DMS53 (cell line): ENCODE measurements at places on chromosomes 6 and 20.

- DNase-seq: peak; percentile 58
Measured at GRCh38 chr6:160030103-160030502, 61.2 kb downstream of the IGF2R start.

DNA sequence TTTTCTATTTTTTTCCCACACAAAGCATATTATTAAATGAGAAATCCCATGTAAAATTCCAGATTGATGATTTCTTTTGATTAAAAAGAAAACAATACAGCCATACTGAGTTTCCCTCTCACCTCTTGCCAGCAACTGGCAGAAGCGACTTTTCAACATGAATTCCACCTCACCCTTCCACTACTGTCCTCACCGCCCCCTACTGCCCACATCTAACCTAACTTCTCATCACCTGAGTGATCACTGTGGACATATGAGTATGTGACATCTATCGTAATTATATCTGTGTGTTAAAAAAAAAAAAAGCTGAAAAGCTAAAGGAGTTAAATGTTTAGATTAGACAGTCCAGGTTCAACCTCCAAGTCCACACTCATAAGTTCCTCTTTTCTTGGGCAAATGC is 528.6 kb downstream of the PRKN start:
- DNase-seq: peak; percentile 11

DNA sequence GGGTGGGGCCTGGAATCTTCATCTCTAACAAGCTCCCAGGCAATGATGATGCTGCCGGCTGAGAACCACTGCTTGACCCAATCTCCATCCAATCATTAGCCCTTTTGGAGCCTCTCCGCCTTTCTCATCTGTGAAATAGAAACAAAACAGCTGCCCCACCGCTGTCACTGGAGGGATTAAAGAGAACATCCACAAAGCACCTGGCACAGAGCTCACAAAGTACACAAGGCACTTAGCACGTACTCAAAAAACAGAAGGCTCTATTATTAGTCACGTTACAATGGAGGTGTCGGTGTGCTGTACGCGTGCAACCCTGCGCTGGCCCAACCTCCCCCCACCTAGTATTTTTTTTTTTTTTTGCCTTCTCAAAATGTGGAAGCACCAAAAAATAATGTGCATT is 213.5 kb upstream of the ARID1B start:
- DNase-seq: peak; percentile 96

DNA sequence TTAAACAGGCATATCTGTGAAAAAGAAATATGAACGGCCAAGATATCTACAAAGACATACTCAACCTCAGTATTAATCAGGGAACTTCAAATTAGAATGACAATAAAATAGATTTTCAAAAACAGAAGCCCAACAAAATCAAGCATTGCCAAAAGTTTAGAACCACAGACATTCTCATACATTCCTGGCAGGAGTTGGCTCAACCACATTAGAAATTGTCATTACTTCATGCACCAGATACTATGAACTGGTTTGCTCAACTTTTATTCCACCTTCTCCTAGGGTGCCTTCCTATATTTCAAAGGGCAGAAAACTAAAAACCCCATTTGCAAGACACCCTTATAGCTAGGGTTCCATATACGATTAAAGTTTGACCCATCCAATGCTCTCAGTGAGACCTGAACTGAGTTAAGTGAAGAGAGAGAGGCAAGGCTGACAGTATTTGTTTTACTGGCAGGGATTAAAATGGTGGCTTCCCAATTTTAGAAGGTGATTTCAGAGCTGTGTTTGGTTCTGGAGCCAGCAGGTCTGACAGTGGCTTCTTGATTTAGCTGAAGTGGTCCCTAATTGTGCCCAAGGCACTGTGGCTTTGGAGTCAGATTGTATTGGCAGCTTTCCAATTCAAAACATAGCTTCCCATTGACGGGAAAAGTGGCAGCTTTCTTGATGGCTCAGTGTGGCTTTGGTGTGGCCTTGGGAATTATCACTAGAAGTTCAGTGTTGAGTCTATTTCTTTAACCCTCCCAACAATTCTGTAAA is 77.1 kb upstream of the CDYL start:
- no peak for DNase-seq

GRCh38 chr20:44404204-44405181 is 49.0 kb downstream of the HNF4A start:
- no peak for DNase-seq

DNA sequence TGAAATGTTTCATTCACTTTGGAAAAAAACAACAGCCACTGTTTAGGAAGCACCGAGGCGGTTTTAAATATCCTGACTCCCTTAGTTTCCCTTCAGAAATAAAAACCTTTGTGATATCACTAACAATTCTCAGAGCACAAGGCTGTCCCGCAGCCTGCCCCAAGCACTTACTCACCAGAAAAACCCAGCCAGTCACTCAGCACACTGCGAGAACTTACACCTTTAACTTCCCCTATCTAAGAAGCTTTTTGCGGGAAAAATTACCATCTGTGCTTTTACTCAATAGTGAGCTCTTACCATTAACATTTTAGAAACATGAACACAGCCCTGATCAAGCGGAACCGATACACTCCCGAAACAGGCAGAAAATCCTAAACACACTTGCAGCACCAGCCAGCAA is 9.3 kb downstream of the ZBTB46 start:
- no peak for DNase-seq

DNA sequence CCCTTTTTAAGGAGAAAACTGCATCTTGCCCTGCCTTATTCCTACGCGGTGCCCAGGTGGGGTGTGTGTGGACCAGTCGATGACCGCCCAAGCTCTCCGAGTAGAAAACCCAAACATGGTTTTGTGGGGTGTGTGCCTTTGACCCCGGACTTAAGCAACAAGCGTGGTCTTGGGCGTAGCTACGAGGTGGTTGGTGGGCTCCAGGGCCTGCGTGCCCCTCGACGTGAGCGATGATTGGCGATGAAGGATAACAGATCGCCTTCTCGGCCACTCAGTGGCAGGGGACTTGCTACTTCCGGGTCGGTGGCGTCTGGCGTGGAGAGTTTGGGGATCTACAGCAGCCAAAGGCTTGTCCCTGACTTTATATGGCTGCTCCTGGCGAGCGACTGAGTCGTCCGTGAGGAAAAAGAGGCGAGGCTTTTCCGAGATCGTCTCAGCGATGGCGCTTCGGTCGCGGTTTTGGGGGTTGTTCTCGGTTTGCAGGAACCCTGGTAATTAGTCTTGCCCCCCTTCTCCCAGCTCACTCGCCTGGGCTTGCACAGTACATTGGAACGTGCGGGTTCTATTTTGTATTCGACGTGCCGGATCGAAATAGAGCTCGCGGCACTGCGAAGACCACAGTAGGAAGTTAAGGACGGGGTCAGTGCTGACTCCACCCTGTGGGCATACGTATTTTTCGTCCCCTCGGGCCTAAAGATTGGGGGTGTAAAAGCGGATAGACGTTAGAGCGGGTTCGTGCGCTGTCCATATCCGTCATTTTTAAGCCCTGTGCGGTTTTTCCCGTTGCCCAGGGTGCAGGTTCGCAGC is at the start of gene MRPL18:
Gene MRPL18, plus strand, starts transcription at position 319 of the 807 bp plus-strand sequence. Its CDS starts 121 bp downstream, at position 440.
- DNase-seq: peak; percentile 96

- no peak for DNase-seq
Measured at GRCh38 chr6:114404339-114404955, 61.6 kb upstream of the HS3ST5 start.

DNA sequence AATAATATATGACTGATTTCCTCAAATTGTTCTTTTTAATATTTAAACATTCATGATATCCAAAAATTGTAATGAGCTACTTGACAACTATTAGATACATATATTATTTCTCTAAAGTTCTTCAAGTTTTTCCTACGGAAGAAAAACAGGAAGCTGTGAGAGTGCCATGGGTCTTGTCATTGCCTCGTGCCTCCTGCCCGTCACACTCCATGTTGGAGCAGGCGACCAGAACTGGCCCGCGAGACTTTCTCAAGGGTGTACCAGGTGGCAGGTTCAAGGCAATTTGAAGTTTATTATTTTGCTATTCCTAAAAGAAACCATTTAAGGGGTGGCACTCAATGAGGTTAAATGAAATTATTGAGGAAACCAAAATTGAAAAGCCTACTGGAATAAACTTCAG is 337.2 kb downstream of the HACE1 start:
- no peak for DNase-seq

DNA sequence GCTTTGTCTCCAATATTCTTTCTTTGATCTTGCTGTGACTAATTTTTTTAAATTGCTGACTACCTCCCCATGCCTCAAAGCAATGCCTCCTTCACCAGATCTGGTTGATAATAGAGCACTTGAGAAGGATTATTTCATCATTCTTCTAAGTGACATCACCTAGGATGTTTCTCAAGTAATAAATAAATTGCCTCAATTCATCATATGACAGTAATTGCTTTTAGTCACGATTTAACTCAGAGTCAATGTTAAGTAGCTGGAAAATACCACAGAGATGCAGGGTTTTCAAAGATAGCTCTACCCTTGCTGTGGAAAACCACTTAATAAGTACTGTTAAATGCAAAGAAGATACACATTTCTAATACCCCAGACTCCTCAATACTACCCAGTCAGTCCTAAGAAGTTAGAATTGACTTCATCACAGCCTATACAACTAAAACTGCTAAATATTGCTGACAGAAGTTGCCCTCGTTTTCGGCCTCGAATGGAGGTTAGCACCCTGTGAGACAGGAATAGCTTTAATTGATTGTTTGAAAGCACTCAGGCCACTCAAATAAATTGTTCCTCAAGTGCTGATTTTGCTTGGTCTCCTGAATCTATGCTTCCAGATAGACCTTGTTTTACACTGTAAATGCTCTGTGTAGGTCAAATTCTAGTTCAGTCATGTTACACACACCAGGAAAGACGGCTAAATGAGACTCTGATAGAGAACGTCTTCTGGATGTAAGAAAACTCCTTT is 640.6 kb upstream of the CHD6 start:
- no peak for DNase-seq

DNA sequence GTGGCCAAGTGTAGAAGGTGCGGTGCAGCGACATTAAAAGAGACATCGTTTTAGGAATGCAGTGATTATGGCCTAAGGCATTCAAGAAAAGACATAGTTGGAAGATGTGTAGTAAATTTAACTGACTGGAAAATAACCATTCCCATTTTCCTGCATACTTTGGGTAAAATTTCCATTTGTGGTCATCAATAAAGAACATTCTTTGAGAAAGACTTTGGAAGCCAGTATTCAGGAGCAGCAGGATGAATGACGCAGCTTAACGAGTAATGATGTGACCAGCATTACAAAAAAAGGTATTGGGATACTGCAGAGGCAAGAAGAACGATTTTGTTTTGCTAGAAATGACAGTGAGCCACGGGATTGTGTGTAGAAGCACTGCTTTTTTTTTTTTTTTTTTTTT is 7.0 kb upstream of the RWDD1 start:
- no peak for DNase-seq

DNA sequence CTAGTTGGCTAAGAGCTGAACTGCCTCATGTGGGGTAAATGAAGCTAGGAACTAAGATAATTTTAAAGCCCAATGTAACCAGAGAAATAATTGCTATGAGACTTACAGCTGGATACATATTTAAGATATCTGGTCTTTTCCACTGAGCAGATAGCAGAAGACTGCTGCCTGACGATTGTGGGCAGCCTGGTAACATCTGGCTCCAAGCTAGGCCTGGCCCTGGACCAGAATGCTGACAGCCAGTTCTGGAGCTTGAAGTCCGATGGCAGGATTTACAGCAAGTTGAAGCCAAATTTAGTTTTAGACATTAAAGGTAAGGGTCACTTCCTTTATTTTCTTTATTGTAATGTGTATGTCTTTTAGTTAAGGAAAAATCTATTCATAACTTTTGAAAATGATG is 65.7 kb downstream of the RTN4IP1 start:
- DNase-seq: no peak

DNA sequence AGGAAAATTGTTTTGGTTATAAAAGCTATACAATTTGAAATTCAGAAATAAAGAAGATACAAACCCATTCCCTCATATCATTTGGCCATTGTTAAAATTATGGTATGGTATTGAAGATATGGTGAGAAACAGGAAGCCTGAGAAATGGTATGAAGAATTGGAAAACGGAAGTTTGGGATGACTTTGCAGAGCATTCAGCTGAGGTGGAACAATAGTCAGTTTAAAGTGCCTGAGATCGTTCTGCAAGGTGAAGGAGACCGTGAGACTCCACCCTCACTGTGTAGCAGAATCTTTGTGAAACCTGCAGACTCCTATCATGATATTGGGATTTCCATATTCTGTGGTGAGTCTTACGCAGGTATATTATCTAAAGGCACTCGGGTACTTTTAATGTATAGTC is 97.3 kb downstream of the ADGRB3 start:
- DNase-seq: no peak

DNA sequence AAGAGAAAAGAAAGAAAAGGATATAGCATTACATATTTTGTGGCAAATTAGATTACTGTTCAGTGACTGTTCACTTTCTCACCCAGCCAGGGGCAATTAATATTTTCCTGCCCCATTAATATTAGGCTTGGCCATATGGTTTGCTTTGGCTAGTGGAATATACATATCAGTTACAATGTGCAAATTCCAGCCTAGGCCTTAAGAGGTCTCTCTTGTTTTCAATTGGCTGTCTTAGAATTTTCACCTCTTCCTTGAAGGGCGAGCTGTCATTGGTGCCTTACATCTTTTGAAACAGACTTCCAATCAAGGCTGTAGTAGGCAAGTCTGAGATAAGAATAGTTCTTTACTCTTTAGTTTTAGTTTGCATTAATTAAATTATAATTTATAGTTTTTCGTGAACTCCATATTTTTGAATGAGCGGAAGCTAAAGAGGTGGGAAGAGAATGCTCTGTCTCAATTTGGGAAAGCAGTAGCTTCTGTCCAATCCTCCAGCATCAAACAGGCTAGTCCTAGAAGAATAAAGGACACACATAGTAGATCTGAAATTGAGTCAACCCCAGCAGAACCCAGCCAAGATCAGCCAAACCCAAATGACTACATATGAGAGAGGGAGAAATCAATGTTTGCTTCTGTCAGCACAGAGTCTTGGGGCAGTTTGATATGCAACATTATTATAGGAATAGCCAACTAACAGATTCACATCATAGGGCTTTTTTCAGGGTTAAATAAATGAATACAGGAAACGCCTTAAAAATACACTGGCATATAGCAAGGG is 6.3 kb upstream of the CSNK2A1 start:
- no peak for DNase-seq

DNA sequence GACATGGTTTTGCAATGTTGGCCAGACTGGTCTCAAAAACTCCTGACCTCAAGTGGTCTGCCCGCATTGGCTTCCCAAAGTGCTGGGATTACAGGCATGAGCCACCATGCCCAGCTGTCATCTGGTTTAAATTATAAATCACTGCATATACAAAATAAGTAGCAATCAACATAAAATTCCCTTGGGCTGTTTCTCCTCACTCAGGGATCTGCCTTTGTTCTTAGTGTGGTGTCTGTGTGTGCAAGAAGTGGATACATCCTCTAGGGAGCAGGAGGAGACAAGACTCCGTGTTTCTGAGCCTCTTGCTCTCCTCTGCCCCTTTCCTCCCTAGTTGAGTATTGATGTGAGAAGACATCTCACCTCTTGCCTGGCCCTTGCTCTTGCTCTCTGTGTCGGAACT is 65.2 kb upstream of the ADGRF4 start:
- DNase-seq: peak; percentile 63

- DNase-seq: no peak
Measured at GRCh38 chr6:158064725-158065251, 83.1 kb downstream of the SYNJ2 start.

DNA sequence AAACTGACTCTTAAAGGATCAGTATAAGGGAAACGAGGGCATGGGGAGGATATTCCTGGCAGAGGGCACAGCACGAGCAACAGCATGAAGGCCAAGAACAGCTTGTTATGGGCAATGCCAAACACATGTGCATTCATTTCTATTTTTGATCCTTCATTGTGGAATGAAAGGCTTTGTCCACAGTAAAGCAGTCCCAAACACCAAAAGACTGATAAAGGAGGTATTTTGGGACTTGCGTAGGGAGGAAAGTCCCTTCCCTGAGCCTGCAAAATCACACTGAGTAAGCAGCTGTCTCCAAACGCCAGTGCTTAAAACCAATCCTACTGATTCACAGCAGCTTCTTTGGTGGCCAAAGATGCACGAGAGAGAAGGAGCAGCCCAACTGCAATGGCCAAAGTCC is 138.2 kb downstream of the UNC5CL start:
- no peak for DNase-seq
